ENCODE measurements at places on chromosomes 1 and 21. TPM values are rescaled to one million over a fixed set of nuclear protein-coding genes. Genes with fewer than 3 reads are reported as not detected.

Gene PTPN7
- total RNA-seq, result 0.98 TPM

Gene BCL2L15
- total RNA-seq, result 0.78 TPM

Gene CFHR1
- total RNA-seq, result not detected

Gene ROR1
- total RNA-seq, result 7.1 TPM

- no peak for DNase-seq
Observed at GRCh38 chr21:24428591-24429199, 1178.6 kb downstream of the MRPL39 start.

- DNase-seq, result no peak
Observed at GRCh38 chr1:67053535-67053784, 488 bp downstream of the SLC35D1 start.

DNA sequence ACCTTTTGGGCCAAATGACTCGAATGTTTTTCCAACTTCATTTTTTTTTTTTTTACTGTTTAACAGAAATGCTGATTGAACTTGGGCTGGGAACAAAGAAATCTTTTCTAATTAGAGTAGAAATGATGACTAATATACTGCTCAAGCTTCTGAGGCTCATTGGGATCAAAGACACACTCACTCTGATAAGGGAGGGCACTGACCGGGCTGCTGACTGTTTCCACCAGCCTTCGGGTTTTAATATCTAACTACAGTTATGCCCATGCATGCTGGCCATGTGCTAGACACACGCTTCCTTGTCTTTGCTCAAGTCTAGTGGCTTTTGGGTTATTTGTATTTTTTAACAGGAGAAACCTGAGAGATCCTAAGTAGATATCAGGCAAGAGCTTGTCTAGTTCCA lies 16.8 kb downstream of the ZBTB18 start:
- no peak for DNase-seq

GRCh38 chr1:187928288-187928687 lies 1099.5 kb downstream of the PLA2G4A start:
- no peak for DNase-seq

- no peak for DNase-seq
Observed at GRCh38 chr1:157404063-157404501, 148.2 kb downstream of the FCRL5 start.

- no peak for DNase-seq
Observed at GRCh38 chr1:3831689-3832088, 25.3 kb downstream of the CEP104 start.

DNA sequence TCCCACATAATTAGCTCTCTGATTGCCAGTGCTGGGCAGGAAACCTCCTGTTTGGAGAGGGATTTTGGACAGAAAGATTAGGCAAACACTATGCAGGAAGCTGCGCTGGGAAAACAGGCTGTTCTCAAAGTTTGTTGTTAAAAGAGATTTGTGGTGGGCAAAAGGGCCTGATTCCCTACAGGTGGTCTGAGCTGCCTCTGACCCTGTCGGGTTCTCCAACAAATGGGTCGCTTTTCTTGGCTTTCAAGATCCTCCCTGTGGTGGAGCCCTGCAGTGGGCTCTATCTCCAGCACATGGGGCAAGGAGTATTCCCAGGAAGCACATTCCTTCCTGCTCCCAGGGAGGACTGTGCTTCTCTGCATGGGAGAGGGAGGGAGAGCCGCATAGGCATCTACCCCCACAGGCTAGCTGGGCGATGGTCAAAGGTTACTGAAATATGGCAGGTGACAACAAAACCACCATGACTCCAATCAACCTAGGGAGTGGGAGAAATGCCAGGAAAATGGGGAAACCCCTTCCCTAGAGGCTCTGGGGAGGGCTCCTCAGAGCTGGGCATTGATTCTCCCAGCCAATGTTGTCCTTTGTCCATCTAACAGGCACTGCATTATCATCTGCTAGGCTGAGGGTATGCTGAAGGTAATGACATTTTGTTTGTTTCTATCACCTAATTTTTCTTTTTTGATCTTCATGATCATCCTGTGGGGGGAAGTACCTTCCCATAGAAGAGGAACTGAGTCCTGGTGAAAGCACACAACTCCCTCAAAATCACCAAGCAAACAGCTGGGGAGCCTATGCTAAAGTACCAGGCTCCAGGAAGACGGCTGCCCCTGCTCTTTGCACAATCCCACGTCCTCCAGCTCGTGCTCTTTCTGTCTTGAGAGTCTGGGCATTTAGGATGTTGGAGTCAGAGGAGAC lies 85.3 kb downstream of the PLXNA2 start:
- no peak for DNase-seq

DNA sequence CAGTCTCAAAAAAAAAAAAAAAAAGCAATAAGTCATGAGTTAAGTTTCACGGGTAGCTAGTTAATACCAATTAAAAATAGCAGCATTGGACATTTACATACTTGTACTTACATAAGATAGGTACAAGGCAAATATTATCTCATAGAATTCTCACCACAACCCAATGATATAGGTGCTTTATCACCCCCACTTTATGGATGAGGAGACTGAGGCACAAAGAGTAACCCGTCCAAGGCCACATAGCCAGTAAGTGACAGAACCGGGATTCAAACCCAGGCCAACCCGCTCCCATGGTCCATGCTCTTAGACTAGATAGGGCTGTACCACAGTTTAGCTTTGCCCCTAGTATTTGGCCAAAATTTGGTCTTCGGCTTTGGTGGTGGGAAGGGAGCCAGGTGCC lies 132.5 kb upstream of the SLC45A1 start:
- DNase-seq, result no peak

DNA sequence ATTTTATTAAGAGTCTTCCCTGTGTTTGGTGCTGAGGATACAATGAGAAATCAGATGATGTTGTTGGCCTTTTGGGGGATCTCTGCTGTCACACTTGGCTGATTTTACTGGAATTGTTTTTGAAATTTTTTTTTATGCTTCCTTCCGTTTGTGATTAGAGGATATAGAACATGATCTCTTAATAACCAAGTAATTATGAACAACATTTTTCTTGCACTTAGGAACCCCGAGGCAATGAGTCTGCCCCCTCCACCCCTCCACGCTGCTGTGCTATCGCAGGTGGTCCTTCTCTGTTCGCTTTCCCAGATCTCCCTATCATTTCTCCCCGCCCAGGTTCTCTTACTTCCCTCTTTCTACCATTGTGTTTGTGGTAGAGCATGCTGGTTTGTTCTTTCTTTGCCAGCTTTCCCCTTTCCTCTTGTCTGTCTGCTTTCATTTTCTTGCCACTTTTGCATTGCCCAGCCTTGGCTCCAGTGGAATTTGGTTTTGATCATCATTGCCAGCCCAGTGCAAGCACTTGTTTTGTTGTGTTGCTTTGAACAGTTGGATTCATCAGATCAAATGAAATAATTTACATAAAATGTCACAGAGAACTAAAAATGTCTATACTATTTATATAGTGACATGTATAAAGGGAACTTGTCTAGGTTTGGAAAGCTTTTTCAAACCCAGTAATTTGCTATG lies 73.1 kb upstream of the SCCPDH start:
- no peak for DNase-seq

- DNase-seq, result no peak
Observed at GRCh38 chr1:244289991-244290785, 161.5 kb downstream of the ADSS2 start.

- DNase-seq, result no peak
Observed at GRCh38 chr1:47809301-47810084, 187.7 kb downstream of the TRABD2B start.

- DNase-seq, result no peak
Observed at GRCh38 chr1:206470692-206471414, 577 bp downstream of the IKBKE start.

DNA sequence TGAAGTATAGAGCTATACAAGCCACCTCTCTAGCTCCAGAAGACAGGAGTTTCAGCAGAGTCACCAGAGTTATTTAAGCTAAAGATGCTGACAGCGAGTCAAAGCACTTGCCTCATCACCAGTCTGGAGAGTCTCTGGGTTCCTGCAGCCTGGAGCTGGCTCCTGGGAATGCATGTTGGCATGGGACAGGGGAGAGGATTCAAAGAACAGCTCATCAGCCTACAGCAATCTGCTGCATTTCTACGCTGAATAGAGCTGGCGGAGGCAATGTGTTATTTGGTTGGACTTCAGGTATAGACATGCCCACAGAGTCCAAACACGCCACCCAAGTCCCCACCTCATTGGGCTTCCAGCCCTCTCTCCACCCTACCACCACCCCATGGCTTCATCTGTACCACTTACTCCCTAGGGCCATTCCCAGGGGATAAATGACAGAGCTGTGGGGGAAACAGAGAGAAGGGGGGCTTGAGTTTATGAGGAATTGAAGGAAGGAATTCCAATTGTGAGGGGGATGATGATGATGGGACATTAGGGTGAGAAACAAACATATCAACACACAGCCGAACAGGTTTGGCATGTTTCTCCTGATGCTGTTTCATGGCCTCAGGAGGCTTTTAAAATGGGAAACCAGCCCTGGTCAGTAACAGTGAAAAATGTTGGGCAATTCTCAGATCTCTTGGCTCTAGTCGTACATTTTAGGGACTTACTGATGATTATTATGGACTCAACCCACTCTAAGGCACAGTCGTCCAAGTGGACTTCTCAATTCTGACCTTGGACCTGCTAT lies 58.4 kb downstream of the PLEKHA6 start:
- DNase-seq, result no peak

Measured in esophagus muscularis mucosa (tissue), 4 donors.